ENCODE measurements at places on chromosomes 5 and 9.

DNA sequence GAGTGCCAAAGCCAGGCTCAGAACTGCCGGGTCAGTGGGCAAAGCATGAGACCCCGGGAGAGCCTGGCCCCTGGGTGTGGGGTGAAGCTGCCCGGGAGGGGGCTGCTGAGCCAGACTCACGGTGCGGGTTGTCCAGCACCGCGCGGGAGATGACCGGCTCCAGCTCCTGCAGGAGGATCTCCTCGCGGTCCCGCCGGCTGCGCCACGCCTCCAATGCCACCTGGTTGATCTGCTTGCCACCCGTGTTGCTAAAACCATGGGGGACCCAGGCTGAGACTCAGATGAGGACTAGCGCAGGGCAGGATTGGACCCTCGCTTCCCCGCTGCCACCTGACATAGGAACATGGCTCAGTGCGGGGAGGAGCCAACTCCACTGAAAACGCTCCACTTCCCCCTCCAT, 2.6 kb downstream of the TOR2A start:
- no peak for DNase-seq

- peak; percentile 8 for DNase-seq
Observed at GRCh38 chr5:103918668-103919367, 356.2 kb upstream of the NUDT12 start.

DNA sequence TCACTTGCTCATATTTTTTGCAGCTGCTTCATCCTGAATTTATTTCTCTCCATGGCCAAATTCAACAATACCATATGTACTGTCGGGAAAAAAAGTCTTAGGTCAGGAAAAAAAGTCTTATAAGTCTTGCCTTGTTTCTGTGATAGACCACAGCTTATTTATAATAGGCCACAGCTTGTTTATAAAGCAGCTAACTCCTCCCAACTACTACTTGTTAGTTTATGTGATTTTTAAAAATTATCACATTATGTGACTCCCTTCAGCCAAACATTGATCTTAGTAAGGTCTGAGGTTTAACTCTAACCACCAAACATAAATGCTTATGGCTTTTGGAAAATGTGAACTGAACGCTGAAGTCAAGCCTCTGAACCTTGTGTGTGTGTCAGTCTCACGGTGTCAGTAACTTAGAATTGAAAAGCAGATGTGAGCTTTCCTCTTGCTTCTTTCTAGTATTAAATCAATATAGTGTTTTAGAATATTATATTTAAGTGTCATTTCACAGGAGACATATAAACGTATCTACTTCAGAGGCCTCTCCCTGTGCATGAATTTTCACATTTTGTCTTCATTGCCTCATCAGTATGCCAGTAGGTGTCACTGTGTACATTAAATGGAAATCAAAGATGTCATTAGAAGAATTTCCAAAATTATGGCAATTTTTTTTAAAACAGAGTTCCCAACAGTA, 51.3 kb downstream of the SNX24 start:
- DNase-seq: no peak

GRCh38 chr9:17031546-17031945, 103.3 kb upstream of the CNTLN start:
- no peak for DNase-seq

DNA sequence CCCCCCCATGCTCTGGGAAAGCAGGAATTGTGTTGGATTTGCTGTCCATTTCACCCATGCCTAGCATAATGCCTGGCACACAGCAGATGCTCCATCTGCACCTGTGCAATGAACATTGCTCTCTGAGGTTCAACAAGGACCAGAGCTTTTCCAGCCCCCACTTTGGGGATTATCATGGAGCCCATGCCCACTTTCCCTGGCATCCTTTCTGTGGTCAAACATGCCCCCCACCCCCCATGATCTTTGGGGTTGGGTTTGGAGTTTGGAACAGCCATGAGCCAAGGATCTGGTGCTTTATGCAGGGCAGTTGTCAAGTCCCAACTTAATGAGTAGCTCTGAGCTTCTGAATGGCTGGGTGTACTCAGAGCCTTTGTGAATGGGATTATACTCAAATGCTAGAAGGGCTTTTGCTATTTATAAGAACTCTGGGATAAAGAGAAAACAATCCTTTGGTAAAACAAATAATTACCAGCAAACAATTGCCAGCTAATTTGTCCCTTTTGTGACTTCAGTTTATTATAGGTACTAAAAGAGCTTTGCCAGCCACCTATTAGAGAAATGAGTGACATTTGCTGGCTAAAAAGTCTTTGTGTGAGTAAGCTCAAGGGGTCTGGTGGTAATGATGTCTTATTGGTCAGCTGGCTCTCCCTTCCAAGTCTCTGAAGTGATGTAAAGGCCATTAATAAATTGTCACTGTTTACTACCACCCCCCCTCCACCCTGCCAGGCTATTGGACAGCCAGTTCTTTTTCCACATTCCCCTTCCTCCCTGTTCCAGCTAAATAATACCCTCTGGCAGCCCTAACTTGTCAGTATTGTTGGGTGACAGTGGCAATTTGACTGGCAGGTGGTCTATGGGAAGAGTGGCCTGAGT, 182.3 kb downstream of the MACROH2A1 start:
- DNase-seq: no peak

GRCh38 chr9:22203371-22204138, 194.4 kb upstream of the CDKN2B start:
- DNase-seq: no peak

DNA sequence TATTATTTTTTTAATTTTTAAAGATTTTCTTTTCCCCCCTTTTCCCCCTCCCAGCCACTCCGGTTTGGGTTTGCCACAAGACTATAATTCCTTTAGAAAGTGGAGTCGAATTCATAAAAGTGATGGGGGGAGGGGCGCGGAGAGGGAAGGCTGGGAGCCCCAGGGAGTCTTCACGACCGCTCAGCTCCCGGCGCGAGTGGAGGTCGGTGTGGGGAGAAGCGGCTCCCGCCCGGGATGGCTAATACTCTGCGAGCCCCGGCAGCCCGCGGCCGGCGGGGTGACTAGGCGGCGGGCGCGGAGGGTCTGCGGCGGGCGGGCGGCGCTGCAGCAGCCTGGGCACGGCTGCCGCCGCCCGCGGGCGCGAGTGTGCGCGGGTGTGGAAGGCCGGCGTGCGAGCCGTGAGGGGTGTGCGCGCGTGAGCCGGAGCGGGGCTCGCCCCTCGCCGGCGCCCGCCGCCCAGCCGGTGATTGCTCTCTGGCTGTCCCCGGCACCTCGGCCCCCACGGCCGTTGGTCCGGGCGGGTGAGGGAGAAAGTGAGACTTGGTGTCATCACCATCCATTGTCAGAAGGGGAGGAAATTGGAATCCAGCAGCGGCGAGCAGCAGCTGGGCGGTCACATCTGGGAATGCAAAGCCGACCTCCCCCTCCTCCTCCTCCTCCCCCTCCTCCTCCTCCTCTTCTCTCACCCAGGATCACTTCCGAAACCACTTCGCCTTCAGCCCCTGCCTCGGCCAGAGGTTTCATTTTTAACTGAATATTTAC, at the start of gene PARP8:
Gene PARP8, plus strand, starts transcription at position 377 of the 762 bp plus-strand sequence. CDS start 459 bp downstream, outside the sequence.
- DNase-seq: peak; percentile 39

- DNase-seq: no peak
Observed at GRCh38 chr5:1770443-1770802, 29.2 kb downstream of the MRPL36 start.

DNA sequence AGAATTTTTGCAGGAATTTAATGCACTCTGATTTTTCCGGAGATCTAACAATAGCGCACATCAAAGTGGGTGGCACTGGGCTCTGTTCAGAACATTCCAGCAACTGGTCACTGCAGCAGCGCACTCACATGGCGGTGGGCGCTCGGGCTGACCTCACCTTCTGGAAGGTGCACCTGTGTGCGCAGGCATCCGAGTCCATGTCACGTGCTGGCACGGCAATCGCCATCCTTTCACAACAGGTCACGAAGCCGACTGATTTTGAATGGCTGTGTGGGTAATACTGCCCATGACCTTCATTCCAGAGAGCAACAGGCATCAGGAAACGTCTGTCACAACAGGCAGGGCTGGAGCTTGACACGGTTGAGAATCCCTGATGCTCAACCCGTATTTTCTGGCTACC, 18.7 kb upstream of the CLPTM1L start:
- DNase-seq: no peak

GRCh38 chr9:122256206-122256605, 8.4 kb downstream of the RBM18 start:
- no peak for DNase-seq

GRCh38 chr5:172442592-172442991, 11.7 kb downstream of the SH3PXD2B start:
- no peak for DNase-seq

DNA sequence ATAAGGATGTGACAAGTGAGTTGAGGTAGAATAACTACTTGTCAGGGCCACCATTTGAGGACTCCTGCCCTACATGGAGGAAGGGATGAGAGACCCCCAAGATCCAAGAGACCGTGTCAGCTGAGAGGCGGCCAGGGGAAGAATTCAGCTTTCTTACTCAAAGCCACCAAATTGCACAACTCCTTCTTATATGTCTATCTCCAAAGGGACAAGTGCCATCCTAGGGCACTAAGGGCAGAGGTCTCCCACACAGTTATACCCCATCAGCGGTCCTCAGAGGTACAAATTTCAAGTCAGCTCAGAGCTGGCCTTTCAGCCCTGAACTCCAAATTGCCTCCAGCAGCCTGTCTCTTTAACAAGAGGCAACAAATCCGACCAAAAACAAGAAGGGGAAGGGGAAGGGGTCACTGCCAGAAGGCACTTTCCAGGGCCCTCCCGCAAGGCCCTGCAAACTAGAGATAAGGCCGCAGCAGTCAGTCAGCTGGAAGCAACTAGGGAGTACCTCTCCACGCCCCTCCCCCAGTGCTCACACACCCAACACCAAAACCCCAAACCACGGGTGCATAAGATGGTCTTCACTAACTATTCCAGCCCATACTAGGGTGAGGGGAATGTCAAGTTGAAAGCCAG, 6.1 kb upstream of the STOML2 start:
- DNase-seq: no peak

DNA sequence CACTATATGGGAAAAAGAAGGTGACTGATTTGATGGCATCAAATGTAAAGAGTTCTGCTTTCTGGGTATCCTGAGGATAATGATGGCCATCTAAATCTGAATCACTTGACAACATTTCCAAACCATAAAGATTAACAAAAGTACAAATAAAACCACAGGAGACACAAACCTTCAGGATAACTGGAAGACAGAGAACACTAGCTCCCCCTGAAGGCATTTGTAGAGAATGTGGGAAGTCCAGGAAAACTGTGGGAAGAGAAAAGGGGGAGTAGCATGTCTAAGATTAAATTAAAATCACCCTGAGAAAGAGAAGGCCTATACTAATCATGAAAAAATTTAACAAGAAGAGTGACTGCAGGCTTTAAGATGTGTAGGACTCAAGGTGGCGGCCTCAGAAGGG, 116.2 kb downstream of the PRELID2 start:
- no peak for DNase-seq

Data from NT2/D1 (cell line).